SIG-M5 (cell line): ENCODE measurements at places on chromosomes 3 and 15.

GRCh38 chr15:94704421-94704820 is 473.1 kb downstream of the MCTP2 start:
- DNase-seq: no peak

DNA sequence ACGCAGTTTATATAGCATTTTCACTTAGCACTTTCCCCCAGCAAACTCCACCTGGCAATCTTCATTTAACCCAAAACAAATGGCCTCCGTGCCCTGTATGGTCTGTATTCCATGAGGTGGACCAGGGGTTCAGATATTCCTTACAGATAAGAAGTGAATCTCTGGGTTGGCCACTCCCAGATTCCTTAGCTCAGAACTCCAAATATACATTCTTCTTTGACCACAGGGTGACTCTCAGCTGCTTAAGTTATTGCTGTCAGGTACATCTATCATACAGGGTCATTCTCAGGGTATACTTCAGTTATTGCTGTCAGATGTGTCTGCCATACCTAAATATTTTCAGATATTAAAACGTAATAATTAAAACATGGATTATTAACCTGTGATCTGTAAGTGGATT is 229.8 kb downstream of the TBL1XR1 start:
- no peak for DNase-seq

DNA sequence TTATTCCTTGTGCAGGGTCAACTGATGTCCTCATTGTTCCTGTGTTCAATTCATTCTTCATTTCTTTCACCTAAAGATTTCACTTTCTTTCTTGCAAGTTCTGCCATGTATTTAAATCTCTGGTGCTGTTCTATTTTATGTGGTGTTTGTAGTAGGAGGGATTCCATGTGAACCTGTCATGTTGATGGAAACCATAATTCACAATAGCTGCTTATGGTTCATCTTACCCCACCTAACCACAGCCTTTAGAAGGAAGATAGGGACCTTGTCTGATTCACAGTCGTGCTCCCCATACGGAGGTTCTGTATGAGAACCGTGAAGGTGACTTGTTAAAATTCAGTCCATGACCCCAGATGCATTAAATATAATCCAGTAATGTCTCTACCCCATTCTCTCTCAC is 21.9 kb downstream of the SLCO2A1 start:
- no peak for DNase-seq

DNA sequence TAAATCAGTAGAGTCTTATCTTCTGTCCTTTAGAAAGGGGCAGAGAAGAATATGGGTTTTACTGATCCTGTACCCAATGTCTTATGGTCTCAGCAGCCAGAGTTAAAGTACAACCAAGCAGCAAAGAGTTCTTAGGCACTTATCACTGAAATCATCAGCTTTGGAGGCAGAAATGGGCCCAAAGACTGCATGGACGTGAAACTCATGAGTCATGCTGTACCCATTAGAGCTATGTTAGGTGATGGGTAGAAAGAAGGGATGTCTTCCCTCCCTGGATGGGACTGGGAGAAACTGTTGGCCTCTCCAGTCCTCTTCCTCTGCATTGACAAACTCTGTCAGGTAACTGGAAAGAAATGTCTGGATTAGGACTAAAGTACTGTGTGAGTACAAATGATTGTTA is 63.4 kb downstream of the EOMES start:
- no peak for DNase-seq

DNA sequence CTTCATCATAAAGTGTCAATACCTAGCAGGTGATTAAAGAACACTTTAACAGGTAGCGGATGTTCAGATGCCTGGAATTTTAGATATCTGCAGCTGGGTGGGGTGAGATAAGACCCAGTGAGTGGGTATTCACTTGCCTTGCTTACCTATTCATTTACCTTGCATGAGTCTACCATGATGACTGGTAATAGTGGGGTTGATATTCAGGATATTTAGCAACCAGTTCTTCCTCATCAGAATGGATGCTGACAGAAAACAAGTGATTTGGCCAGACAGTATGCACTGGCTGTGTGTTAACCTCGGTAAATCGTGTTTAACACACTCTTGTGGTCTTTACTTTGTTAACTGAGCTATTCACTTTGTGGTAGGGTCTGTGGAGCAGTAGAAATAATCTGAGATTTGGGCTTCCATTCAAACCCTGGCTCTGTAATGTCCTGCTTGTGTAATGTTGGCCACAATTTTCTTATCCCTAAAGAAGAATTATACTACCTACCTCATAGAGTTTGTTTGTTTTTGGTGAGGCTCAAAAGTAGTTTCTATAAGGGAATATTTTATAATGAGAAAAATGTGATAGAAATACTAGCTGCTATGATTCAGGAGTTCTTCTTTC is 391.9 kb upstream of the TBL1XR1 start:
- DNase-seq: no peak

- DNase-seq: no peak
These were observed 50.8 kb downstream of the UNC13C start for GRCh38 chr15:54029081-54029480.

DNA sequence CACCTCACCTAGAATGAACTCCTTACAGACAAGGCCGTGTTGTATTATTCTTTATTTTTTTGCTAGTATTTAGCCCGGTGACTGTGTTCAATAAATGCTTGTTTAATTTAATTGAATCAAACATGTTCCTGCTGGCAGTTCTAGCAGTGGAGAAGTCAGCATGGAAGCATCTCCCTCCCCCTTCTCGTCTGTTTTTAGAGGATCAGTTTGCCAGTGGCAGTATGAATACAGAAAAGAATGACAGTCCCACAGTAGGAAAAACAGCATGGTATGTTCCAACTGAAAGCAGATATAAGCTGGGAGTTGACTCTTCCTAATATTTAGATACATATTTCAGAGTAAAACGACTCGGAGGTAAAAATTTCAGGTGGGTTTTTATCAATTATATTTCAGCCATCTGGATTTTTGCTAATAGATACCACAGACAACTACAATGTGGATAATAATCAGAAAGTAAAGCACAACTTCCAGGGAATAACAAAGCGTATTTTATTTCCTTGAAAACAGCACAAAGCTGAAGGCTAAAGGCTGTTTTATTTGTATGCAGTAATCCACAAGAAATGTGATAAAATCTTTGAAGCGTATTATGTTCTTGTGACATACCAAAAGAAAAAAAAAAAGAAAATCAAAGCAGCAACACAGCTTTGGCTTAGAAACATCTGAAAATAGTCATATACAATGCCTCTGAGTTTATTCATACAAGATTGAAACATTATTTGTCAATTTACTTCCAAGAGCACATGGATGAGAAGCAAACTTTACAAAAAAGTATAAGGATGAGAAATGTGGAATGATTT is 244.5 kb upstream of the KCNMB2 start:
- DNase-seq: no peak

DNA sequence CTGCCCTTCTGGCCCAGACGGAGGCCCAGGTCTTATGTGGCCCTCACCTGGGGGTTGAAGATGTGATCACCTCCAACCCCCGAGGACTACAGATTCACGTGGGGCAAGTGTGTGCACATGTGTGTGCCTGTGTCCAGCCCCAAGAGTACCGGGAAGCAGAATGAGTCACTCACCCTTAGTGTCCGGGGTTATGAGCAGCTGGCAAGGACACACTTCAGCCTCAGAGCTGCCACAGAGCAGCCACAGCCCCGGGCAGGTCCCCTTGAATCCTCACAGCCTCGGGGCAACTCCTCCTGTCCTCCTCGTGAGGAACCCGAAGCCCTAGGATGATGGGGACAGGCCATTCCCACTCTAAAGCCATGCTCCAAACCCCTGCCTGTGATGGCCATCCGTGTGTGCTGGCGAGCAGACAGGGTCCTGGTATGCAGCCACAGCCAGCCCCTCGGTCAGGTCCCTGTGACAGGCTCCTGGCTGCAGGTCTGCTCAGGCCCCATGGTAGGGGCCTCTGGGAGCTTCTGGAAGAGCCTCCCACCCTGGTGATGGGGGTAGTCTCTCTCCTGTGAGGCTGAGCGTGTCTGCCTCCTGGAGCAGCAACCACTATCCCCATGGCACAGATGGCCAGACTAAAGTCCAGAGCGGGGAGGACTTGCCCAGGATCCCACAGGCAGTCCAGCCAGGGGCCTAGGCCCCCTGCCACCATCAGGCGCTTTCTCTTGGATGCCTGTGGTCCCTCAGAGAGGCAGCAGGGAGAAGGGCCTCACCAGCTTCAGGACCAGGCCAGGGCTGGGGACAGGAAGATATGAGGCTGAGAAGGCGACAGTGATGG is 852 bp downstream of the STAB1 start:
- no peak for DNase-seq

- DNase-seq: no peak
These were observed 7.0 kb downstream of the PAK6 start for GRCh38 chr15:40245666-40246450.

GRCh38 chr3:139182598-139182997 is 137.9 kb upstream of the PRR23C start:
- DNase-seq: no peak

GRCh38 chr3:134743006-134743405 is 52.1 kb upstream of the EPHB1 start:
- no peak for DNase-seq

DNA sequence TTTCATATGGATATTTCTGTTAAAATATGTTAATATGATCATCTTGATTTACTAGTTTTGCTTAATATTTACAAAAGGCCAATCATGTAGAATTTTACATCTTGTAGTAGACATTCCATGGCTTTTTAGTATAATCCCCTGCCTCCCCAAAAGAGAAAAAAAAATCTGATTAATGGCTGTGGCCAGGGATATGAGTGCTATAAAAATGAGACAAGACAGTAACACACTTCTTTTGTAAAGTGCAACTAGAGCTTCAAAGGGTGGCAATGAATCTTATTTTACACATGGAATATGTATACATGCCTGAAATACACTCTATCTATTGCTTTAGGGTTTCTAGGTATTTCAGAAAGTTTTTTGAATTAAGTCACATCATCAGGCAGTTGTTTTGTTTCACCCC is 112.2 kb upstream of the NANOGP8 start:
- DNase-seq: no peak

- no peak for DNase-seq
These were observed 5.3 kb downstream of the ZNF620 start for GRCh38 chr3:40511031-40511718.

DNA sequence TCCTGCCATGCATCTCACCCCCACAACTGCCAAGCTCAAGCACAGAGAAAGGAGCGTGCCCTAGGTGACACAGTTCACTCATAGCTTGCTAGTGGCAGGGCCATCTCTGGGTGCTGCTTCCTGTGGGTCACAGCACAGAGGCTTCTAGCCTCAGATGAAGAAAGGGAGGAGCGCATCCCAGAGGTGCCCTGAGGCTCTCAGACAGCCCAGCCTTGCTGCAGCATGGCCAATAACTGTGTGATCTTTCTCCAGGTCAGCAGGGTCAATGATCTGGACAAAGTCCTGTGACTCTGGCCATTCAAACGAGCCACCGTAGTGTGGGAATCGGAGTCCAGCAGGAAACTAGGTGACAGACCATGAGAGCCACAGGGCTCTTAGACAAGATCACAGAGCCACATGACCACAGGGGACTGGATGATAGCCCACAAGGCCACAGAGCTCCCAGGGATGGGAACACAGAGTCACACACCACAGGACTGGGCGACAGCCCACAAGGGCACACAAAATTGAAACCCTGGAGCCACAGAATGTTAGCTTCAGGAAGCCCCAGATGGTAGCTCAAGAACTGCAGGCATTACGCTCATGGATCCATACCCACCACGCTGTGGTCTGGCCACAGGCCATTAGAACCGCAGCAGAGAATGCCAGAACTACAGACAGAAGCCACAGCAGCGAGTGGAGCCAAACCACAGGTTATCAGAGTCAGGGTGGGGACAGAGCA is 25.9 kb upstream of the GRIP2 start:
- no peak for DNase-seq

- DNase-seq: no peak
These were observed 74.1 kb upstream of the RNF7 start for GRCh38 chr3:141663993-141664392.

GRCh38 chr15:42820811-42821210 is 83.9 kb upstream of the CDAN1 start:
- DNase-seq: no peak

GRCh38 chr3:40546816-40547215 is 22.1 kb downstream of the ZNF621 start:
- DNase-seq: no peak

- no peak for DNase-seq
These were observed 870 bp upstream of the CHAC1 start for GRCh38 chr15:40952301-40952900.

DNA sequence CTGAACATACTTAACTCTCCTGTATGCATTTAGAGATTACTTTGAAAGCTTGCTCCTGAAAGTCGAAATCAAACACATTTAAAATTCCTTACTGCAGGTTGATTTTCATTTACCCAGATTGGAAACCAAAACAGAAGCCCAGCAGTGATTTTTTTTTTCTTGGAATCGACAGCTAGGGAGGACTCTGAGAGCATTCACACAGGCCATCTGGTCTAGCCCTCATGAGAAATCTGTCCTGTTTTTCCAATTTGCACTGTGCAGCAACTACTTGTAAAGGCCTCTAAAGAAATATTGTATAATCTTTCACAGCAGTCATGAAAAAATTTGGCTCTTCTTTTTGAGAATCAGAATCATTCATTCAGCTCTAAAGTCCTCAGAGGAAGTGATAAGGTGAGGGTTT is 179.2 kb downstream of the KCNAB1 start:
- DNase-seq: no peak

DNA sequence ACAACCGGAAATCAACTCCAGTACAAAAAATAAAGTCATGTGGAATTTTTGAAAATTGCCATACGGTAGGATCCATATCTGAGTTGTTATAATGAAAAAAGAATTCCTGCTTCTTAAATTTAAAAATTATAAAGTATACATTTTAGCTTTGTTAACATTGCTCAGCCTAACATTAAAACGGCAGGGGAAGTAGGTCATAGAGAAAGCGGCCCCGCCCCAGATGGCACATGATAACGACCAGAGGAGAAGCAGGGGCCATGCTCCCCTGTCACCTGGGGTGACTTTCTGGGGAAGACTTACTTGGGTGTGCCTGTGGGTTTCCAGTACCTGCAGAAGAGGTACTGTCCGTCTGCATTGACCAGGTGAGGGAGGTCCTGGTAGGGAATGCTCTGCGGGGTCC is 921 bp downstream of the MGLL start:
- no peak for DNase-seq

- no peak for DNase-seq
These were observed 156.3 kb downstream of the FRMD5 start for GRCh38 chr15:44038755-44039191.

DNA sequence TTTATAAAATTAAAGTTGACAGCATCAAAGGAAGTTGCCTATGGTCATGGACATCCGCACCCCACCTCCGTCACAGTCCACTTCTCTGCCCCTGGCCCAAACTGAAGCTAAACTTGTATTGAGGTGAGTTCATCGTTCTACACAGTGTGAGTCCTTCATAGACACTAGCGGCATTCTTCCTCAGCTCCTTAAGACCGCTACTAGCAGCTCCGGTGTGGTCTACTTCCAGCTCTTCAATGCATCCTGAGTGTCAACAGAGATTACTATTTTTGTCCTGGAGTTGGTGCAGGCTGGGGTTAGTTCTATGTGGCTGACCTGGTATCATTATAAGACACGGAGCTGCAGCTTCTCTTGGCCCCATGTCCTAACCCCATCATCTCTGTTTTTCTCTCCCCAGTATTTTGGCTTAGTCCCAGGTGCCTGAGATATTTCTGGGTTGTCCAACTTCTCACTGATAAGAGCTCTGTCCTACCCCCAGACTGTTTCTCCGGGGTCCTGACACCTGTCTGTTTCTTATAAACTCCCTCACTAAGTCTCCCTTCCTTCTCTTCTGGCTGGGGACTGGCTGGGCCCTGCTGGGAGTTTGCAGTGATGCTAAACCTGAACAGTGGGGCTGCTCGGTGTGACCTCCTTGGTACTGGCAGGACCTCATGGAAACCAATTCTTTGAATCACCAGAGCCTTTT is 169.2 kb upstream of the ATP10A start:
- no peak for DNase-seq
